Stromal cell of bone marrow (primary cell): ENCODE measurements at places on chromosomes 1 and 21.

DNA sequence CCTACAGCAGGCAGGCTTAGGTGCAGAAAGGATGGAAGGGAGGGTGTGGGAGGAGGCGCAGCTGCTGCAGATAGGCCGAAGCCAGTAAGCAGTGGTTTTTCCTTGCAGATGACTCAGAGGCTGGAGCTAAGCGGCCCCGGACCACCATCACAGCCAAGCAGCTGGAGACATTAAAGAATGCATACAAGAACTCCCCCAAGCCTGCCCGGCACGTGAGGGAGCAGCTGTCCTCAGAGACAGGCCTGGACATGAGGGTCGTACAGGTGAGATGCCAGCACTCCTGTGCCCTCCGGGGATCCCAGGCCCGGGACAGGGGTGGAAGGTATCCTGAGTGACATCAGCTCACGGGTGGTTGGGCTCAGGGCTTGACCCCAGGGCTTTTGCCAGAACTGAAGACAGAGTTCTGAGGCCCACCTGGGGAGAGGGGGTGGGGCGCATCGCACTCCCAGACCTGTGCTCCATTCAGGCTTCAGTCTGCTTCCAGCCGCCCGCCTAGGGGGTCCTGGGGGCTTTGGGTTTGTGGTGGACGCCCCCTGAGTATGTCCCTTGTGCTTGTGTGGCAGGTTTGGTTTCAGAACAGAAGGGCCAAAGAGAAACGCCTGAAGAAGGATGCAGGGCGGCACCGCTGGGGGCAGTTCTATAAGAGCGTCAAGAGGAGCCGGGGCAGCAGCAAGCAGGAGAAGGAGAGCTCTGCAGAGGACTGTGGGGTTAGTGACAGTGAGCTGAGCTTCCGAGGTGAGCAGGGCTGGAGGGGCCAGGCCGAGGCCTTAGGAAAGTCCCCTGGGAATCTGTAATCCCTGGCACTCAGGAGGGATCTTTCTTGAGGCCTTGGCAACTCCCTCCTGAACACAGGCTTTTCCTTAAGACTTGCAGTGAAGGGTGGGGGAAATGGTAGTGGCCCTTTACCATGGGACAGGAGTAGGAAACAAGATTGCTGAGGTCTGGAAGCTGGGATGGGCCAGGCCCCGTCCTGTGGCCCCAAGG, 41.5 kb downstream of the LHX4 start:
- DNase-seq = no peak

GRCh38 chr1:246591504-246591903, 25.2 kb downstream of the CNST start:
- DNase-seq = no peak

- no peak for DNase-seq
Measured at GRCh38 chr1:206014601-206015000, 9.1 kb downstream of the CTSE start.

DNA sequence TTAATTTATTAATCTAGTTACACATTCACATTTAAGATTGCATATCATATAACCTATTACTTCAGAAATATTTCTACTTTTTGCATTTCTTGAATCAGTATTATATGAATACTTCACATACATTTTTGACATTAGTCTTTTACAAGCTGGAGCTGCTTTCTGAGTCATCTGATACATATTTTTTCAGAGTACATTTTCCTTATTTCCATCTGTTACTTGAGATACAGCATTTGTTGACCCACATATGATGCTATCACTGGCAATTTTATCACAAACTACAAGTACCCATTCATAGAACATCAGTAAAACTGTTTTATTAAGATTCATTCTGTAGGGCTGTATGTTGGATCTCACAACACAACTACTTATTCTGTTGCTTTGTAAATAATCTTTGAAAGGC, 367.2 kb upstream of the ST6GALNAC5 start:
- no peak for DNase-seq

- DNase-seq = peak; percentile 75
Measured at GRCh38 chr1:8889925-8890785, 11.7 kb upstream of the ENO1 start.

- no peak for DNase-seq
Measured at GRCh38 chr21:34691390-34692032, 22.7 kb downstream of the CLIC6 start.

DNA sequence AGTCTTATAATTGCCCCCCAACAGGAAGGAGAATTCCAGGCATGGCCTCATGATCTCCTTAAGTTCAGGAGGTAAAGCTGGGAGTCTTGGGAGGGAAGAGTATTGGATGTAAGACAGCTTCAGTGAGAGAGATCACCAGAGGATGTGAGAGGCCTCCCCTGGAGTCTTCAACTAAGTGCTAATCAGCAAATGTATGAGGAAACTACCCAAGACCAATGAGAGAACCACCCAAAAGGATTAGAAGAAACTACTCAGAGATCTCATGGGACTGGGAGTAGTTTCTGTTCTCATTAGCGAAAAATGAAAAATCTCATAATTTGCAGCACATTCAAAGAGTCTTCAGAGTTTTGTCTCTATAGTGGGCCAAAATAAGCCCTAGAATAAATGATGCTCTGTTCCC, 36.6 kb upstream of the WNT2B start:
- DNase-seq = no peak

DNA sequence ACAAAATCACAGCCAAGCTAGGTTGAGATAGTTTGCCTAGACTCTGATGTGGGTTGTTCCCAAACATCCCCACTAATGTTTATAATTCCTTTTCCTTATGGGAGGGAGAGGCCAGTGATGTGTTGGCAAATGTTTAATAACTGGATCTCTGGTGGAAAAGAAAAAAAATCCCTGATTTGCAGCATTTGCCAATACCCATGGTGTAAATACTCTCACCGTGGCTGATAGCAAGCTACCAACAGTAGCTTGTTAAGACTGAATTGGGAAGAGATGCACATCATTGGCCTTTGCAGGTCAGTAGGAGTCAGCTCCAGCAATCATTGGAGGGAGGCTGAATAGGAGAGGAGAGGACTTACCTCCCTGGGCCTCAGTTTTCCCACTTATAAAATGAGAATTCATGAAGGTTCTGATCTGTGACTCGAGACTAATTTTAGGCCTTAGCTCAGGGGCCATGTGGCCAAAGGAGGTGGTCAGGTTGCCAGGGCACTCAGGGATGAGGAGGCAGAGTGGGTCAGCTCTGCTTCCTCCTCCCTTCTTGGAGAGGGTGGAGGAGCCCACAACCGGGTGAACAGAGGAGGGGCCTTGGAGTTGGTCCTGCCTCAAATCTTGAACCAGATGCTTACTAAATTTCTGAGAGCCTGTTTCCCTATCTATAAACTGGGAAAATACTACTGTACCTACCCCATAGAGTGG, 20.0 kb upstream of the SCMH1 start:
- no peak for DNase-seq

DNA sequence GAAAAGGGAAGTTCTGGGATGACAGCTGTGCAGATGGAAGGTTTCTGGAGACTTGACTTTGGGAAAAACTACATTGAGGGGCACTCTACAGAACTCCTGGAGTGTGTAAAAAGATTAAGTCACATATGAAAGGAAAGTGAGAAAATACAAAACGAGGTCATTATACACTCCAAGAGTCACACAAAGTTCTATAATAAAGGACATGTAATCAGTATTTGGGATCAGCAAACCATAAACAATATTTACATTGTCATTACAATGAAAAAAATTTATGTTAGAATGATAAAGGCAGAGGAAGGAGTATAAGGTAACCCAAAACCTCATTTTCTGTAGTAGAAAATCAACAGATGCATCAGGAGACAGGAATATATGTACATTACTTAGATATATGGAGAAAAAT, 22.8 kb downstream of the NUP133 start:
- DNase-seq = no peak

GRCh38 chr1:64766429-64766828, 21.6 kb downstream of the RAVER2 start:
- DNase-seq = no peak

- no peak for DNase-seq
Measured at GRCh38 chr1:78348496-78349284, 142.1 kb upstream of the PTGFR start.

DNA sequence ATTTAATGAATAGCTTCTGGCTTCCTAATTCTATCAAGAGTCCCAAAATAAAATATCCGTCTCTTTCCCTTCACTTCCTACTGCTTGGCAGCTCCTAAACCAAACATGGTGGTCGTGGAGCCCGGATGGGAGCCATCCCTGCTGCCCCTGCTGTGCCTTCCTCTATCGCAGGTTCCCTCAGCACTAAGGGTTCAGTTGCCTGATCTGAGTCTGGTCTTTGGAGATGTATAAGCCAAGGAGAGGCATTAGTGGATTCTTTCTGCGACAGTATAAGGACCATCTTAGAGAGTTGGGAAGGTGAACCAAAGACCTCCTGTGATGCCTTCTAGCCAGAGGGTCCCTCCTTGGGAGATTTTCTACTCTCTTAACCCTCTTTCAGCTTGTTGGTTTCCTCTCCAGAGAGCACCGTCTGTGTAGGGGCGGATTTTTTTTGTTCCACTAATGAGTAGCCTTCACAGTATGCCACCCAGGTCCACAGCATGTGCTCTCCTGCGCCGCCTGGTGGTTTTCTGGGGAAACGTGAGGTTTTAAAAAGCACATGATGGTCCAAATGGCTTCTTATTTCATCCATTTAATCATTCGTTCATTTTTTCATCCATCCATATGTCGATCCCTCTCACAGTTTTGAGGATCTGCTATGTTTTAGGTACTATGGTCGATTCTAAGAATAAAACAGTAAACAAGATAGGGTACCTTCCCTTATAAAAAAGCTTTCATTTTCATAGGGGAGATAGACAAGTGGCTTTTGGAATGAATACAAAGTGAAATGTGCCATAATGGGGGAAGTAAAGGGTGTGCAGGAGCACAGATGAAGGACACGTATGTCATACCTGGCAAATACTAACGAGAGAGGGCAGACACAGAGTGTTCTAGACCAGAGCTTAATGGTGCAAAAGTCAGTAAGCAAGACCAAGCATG, 71.0 kb downstream of the NFASC start:
- peak; percentile 42 for DNase-seq

- DNase-seq = no peak
Measured at GRCh38 chr1:19074902-19075721, 118.6 kb upstream of the IFFO2 start.

- DNase-seq = no peak
Measured at GRCh38 chr1:213131851-213132655, 81.0 kb downstream of the RPS6KC1 start.

DNA sequence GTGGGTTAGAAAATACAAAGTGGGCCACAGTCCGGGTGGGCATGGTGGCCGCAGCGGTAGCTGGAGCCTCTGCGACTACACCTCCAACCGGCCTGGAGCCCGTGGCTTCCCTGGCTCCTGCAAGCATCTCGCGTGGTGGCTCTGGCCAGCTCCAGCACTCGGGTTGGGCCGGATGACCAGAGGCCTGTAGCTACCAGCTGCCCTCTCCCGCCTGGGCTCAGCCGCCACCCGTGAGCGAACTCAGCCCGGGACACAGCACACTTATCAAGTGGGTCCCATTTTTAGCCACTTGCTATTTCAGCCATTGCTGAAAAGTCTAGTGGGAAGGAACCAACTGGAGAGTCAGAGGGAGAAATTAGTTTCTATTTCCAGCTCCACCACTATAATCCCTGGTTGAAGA, 107.7 kb upstream of the CACYBP start:
- no peak for DNase-seq

DNA sequence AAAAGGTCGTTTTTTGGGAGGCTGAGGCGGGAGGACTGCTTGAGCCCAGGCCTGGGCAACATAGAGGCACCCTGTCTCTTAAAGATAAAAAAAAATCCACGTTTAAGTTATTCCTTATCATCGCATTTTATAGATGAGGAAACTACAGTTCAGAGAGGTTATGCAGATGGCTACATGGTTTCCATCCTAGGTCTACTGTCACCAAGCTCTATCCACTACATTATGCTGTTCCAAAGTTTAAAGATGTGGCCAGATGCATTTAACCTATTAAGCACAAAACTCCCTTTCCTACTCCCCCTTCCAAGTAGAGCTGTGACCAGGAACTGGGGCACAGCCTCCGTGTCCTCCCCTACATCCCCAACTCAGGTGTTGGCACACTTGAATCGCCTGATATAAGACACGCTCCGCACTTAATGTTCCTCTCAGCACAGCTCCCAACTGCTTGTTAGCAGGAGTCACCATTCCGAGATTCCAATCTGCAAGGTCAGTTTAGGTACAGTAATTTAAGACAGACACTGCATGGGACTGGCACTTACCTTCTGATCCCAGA, 1.3 kb downstream of the TAF5L start:
- no peak for DNase-seq

- DNase-seq = peak; percentile 60
Measured at GRCh38 chr1:19414515-19415121, 70.7 kb downstream of the CAPZB start.

GRCh38 chr1:70084314-70084915, 121.0 kb downstream of the LRRC40 start:
- DNase-seq = no peak

DNA sequence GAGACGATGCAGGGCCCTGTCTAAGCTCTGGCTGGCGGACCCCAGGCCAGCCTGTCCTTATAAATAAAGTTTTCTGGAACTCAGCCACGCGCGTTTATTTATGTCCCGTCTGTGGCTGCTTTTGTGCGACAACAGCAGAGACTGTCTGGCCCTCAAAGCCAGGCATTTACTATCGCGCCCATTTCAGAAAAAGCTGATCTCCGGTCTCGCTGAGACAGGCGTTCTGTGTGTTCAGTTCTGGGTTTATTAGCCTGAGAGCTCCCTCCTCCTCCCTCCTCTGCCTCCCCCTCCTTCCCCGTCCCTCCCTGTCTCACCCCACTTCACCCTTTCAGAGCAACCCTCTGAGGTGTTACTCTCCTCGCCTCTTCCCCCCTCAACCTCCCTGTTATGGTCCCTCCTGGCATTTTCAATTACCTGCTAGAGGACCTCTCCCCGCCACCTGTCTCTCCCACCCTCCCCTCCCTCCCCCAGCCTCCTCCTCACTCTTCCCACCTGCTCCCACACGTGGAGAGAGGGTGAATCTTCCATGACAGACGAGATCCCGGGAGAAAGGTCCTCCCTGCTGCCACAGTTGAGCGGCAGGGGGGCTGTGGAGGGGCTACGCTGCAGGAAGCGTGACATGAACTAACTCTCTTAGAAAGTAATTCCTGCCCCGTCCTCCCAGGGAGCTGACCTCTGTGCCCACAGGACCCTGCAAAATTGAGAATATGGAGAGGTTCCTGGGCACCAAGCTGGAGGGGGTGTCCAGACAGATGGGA, 59.9 kb downstream of the SPSB1 start:
- DNase-seq = no peak

DNA sequence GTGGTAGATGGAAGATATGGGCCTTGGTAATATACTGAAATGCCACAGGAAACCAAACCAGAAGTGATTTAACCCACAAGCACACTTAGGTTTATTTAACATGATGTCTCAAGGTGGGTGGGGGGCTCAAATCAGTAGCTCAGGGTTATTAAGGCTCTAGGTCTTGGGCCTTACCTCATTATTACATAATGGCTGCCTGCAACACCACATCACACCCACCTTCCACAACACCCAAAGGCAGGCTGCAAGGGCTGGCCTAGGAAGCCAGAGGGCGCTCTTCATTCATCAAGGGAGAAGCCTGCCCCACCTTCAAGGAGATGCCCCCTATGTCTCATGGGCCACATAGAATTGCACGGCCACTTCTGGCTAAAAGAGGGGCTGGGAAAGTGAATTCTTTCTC, 6.0 kb downstream of the TFF1 start:
- no peak for DNase-seq

- DNase-seq = no peak
Measured at GRCh38 chr1:117026361-117026760, 24.8 kb downstream of the CD101 start.
